ENCODE measurements at places on chromosomes 5 and 9.

GRCh38 chr5:107092695-107093094, 578.0 kb downstream of the EFNA5 start:
- DNase-seq, result no peak

GRCh38 chr9:18536554-18536953, 62.6 kb downstream of the ADAMTSL1 start:
- DNase-seq, result no peak

- DNase-seq, result no peak
Measured at GRCh38 chr5:691817-692528, 1.2 kb downstream of the TPPP start.

DNA sequence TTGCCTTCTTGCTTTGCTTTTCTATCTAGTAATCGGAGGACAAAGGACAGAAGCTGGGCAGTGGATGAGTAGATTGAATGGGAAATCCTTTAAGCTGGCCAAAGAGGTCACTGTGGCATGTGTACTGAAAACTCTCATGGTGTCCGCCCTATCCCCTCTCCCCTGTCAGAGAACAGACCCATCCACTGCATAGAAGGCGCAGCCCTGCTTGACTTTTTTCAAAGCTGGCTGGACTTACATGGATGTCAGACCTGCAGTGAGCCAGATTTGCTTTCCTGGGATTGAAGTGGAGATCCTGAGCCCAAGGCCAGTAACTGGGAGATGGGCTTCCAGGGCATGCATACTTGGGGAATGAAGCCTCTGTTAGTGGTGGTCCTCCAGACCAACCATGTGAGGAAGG, 329.5 kb downstream of the TRPM3 start:
- DNase-seq, result no peak

DNA sequence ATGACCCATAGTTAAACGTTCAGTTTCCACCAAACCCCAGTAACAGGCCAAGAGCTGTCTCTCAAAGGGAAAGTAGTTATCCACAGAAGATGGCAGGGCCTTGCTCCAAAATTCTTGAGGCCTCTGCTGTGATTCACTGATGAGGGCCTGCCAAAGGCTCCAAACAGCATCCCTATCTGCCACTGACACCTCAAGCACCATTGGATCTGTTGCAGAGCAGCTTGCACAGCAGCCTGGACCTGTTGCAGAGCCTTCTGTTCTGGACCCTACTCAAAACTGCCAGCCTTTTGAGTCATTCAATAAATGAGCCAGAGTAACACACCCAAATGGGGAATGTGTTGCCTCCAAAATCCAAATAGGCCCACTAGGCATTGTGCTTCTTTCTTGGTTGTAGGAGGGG, 741.5 kb upstream of the RGMB start:
- no peak for DNase-seq

- no peak for DNase-seq
Measured at GRCh38 chr5:128252756-128253155, 169.2 kb downstream of the SLC12A2 start.

- DNase-seq, result no peak
Measured at GRCh38 chr9:86328156-86328555, 26.1 kb downstream of the TUT7 start.

DNA sequence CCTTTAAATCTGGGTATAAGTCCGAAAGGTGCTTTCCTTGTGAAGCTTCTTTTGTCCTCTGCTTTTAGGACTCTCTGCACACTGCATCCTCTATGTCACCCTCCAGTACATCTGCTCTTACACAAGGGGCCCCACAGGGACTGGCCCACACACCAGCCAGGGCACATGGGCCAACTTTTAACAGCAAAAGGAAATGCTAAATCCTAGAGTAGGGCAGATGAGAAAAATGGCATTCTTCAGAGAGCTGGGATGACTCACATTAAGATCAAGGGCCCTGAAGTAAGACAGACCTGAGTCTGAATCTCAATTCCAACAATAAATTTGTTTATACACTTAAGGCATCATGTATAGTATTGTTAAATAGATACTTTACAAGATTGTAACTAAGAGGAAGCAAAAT, 40.3 kb upstream of the CDKN2B start:
- DNase-seq, result no peak

DNA sequence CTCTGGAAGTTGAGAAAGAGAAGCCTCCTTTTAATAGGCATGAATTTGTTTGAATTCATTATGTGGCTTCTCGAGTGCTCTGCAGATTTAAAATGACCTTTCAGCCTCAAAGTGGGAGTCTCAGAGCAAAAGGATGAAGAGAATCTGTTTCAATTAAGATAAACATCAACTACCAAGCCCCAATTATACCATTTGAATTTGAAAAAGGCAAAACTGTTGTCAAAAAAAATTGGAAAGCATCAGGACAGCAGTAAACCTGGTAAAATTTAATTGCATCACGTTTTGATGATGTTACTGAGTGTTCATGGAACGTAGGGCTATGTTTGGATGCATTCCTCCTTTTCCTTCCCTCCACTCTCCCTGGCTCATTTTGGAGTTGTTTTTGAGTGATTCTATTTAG, 637.2 kb downstream of the PDE4D start:
- no peak for DNase-seq

DNA sequence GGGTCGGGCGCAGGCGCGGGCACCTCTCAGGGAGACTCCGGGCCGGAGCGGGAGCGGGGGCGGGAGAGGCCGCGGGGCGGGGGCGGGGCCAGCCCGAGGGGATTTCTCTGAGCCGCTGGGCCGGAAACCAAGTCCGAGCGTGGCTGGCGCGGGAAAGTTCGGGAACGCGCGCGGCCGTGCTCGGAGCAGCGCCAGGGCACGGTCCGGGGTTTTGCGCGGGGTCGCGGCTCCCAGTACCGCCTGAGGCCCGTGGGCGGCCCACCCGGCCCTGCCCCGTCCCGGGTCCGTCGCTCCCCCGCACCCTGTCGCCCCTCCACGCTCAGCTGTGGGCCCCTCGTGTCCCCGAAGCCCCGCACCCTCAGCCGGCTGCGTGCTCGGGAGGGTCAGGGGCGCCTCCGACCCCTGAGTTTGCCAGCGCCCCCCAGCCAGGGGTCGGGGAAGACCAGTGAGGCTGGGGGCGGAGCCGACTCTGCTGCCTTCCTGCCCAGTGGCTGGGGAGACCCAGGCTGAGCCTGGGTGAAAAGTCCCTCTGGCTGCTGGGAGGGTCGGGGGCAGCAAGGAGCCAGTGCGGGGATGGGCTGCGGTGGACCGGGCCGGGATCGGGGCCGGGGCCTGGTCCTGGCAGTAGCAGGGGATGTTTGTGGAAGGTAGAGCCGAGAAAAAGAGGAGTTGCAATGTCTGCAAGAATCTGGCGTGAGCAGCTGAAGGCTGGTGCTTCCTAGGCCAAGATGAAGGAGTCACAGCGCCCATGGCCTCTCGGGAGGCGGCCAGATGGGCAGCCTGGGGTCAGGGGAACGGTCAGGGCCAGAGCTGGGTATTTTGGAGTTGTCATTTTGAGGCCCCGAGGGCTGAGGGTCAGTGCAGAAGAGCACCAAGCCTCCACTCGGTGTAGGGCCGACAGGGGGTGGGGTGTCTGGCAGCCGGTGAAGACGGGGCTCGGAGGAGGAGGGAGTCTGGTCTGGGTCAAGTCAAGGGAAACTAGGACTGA, 588 bp downstream of the TRAF2 start:
- no peak for DNase-seq

GRCh38 chr5:76475936-76476335, 72.9 kb downstream of the IQGAP2 start:
- DNase-seq, result no peak

DNA sequence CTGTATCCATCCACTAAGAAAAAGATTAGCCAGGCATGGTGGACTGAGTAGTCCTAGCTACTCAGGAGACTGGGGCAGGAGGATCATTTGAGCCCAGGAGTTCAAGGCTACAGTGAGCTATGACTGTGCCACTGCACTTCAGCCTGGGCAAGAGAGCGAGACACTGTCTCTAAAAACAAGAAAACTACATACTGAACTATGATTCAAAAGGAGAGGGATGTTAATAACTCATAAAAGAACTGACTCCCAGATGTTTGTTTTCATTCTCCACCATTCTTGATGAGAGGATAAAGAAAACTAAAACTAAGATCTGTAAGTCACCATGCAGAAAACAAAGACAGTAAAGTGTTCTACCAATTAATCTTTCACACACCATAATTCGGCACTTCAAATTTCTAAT, 53.5 kb downstream of the AUH start:
- no peak for DNase-seq

Measured in nucleus accumbens (tissue), 56 donors.